CD4-positive, alpha-beta memory T cell (primary cell): ENCODE measurements at places on chromosomes 16 and 17. TPM values are rescaled to one million over a fixed set of nuclear protein-coding genes. Genes with fewer than 3 reads are reported as not detected.

Gene MILR1
- 0.55 TPM for total RNA-seq

Gene RDM1
- 1.9 TPM for total RNA-seq

DNA sequence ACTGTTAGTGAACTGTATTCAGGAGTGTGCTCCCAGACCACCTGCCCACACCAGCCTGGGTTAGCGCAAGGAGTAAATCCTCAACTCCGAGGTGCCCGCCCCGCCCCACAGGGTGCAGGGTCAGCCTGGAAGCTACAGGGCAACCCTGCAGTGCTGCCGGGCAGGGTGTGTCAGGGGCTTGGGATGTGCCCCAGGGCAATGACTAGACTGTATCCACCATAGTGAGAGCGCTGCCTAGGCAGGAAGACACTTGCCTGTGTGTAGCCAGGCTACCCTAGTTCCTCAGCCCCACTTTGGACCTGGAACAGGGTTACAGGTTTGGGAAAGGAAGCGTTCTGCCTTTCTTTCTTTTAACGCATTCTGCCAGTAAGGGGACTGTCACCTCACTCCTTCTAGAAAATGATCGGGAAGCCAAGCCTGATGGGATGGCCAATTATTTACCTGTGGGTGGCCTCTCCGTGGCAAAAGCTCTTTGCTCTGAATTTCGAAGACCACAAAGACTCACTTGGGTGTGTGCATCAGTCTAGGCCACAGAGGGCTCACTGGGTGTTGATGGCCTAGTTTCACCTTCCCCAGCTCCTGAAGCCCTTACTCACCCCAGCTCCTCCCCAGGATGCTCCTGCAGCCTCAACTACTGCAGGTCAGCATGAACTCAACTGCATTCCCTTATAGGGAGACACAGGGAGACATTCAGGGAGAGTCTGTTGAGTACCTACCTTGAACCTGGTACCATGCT is 90.9 kb downstream of the CCDC182 start:
- no peaks in the 10 kb centered on the region for H3K4me1 ChIP-seq
- no peaks in the 10 kb centered on the region for H3K36me3 ChIP-seq
- no peaks in the 10 kb centered on the region for H3K27me3 ChIP-seq

DNA sequence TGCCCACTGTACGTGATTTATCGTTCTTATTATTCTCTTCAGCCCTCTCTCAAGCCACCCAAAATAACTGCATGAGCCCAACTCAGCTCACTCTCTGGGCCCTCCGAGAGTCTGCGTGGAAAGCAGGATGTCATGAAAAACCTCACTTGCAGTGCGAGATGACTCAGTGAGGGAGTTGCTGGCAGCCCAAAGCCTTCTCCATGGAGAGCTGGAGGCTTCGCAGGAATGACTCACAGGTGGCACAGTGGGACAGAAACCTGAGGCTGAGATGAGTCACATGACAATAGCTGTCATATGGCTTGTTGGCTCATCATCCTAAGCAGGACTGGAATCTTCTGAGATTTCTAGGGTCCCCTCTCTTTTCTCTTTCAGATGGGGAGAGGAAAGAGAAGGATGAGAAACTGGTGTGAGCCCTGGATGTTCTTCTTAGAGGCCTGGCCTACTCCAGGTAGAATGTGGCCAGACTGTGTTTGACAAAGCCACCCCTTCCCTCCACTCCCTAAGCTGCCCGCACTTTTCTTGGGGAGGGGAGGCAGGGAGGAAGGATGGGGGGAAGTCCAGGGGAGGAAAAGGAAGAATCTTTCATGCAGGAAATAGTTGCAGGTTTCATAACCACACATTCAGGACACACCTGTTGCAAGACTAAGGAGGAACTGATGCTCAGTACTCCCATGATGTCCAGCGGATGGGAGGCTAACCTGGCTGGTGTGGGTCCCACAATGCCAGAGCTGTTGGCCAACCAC is 160.6 kb upstream of the RPL38 start:
- DNase-seq = no peak
- no peaks in the 10 kb centered on the region for H3K27me3 ChIP-seq
- no peaks in the 10 kb centered on the region for H3K36me3 ChIP-seq
- no peaks in the 10 kb centered on the region for H3K4me1 ChIP-seq
- H3K27ac ChIP-seq = no peak overlapping the region

Gene FKBP10
- total RNA-seq = not detected

DNA sequence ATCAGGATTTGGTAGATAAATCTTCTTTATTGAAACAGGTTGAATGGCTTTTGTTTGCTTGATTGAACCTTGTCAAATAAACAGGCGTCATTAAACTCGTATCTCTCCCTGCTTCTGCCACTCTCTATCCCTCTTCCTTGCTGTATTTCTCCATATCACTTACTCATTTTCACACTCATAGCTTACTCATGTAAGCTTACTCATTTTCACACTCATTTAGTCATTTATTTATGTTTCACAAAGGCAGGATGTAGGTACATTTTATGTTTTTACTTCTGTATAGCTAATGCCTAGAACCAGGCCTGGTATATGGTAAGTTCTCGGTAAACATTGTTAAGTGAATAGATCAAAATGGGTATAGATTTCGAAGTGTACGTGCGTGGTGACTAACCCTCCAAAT is 450.0 kb downstream of the PMP22 start:
- no peaks in the 10 kb centered on the region for H3K4me1 ChIP-seq
- H3K36me3 ChIP-seq = no peaks in the 10 kb centered on the region
- H3K27me3 ChIP-seq = no peaks in the 10 kb centered on the region
- no peak overlapping the region for H3K27ac ChIP-seq
- H3K4me3 ChIP-seq = no peak overlapping the region

DNA sequence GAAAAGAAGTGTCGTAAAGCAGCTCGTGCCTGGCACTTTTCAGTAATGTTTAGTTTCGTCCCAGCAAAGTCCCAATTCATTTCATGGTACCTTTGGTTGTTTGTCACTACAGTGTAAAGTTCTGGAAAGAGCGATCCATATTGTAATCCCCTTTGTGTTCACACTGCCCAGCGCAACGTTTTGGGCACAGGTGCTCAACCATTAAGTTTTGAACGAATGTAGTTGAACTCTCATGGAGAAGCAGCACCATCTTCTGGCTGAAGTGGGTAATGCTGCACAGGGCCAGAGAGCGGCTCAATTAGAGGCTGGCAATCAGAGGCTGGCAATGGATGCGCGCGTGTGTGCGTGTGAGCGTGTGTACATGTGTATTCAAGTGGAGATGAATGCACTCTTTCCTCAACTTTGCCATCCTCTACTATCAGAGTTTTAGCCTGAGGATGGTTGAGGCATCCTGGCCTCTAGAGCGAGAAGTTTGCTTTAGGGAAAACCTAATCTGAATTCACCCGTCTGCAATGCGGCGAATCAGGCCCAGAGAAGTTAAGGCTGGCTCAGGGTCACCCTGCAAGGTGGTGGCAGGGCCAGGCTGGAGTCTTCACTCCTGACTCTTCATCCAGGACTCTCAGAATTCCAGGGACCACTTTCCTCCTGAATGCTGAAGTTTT is 29.9 kb downstream of the DYNLL2 start:
- H3K36me3 ChIP-seq = no peaks in the 10 kb centered on the region
- DNase-seq = peak; percentile 77
- no peak overlapping the region for H3K4me3 ChIP-seq
- no peak overlapping the region for H3K27ac ChIP-seq
